ENCODE measurements at places on chromosomes 3 and 15.

- DNase-seq, result no peak
Observed at GRCh38 chr3:113897373-113897777, 50.4 kb upstream of the ZDHHC23 start.

- peak; percentile 53 for DNase-seq
Observed at GRCh38 chr15:97909291-97909891, 51.1 kb upstream of the ARRDC4 start.

DNA sequence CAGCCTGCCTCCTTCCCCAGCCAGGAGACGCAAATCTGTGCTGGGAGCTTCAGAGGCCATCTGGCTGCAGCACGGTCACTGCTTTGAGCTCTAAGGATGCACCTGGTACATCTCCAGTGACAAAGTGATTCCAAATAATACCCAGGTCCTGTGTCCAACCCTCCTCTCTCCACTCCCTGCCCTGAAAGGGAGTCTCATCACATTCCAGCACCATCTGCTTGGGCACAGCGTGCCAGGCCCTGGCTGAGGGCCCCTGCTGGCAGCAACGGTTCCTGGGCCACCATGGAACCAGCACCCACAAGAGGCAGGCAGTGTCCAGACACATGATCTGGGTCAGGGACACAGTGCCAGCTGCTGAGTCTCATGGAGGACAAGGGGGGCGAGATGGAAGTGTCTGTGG is 81.3 kb downstream of the MTHFS start:
- no peak for DNase-seq

GRCh38 chr15:34802803-34803750 is 7.7 kb upstream of the ACTC1 start:
- DNase-seq, result no peak

DNA sequence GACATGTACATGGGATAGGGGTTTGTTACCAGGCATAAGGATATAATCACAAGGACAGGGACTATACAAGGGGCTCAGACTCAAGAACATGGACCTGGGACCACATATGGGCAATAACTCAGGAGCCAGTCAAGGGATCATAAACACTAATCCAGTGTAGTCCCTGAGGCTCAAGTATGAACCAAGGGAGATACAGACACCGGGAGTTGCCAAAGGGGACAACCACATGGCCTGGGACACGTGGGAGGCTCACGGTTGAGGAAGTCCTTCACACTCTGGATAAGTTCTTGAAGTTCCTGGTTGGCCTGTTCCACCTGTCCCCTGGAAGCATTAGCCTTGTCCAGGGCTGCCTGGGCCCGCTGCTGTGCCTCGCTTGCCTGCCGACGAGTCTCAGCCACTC is 1.8 kb upstream of the USP19 start:
- DNase-seq, result no peak

DNA sequence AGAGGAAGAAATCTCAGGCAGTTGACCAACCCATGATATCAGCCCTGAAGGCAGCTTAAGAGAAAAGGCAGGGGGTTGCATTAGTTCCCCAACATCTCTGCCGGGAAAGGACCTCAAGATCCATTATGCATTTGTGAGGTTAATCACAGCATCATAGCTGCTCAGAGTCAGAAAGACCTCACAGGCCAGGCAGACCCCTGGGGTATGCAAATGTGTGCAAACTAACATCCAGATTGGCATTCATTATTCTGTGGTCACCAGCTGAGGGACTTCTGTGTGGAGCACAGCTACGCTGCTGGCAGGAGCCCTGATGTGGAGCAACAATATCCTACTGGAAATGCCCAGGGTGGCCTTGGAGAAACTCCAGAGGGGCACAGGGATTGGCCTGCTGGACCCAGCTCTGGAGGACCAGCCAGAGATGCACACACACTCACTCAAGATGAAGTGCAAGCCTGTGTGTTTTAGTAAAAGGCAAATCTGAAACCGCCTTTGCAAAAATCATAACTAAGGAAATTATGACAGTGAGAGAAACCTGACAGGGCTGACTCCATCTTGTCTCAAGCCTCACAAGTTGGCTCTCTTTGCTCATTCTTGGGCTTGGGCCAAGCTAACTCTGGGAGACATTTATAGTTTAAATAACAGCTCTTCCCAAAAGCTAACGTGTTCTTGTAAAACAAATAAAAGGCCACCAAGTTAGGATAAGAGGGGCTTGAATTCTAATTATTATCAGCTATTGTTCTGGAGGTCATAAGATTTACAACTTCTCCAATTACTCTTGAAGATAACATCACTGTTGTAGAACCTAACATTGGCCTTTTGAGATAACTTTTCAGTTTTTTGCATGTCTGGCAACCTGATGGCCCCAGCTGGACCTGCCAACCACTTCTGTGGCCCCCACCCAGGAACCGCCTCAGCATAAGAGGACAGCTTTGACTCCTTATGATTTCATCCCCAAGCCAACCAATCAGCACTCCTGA is 257.1 kb downstream of the UACA start:
- DNase-seq, result no peak

DNA sequence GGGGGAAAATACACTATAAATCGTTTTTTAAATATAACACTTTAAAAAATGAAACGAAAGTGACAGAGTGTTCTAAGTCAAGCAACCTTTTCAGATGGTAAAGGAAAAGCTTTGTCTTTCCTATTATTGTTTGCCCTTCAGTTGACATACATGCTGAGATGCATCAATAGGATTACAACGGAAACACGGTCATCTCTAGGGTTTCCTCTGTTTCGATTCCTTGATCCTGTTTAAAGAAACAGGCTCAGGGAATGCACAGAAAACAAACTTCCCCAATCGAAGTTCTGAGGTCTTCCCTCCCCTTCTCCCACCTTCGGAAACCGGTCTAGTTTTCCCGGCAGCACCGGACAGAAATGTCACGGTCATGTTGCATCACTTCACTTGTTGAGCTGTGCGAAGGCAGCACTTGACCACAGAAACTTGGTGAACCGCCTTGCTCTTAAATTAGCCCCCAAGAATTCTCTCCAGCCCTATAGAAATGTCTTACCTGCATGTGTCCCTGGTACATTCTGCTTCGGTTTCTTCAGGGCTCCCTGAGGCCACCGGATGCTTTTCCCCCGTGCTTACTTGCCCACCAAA is 556 bp downstream of the PEX5L start:
- no peak for DNase-seq

- no peak for DNase-seq
Observed at GRCh38 chr3:160098261-160098908, 109.8 kb downstream of the IL12A start.

DNA sequence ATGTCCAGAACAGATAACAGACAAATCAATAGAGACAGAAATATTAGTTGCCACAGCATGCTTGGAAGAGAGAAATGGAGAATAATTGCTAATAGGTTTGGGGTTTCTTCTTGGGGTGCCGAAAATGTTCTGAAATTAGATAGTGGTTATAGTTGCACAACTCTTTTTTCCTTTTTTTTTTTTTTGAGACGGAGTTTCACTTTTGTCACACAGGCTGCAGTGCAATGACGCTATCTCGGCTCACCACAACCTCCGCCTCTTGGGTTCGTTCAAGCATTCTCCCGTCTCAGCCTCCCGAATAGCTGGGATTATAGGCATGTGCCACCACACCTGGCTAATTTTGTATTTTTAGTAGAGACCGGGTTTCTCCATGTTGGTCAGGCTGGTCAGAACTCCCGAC is 163.3 kb downstream of the PLCH1 start:
- peak; percentile 0 for DNase-seq

DNA sequence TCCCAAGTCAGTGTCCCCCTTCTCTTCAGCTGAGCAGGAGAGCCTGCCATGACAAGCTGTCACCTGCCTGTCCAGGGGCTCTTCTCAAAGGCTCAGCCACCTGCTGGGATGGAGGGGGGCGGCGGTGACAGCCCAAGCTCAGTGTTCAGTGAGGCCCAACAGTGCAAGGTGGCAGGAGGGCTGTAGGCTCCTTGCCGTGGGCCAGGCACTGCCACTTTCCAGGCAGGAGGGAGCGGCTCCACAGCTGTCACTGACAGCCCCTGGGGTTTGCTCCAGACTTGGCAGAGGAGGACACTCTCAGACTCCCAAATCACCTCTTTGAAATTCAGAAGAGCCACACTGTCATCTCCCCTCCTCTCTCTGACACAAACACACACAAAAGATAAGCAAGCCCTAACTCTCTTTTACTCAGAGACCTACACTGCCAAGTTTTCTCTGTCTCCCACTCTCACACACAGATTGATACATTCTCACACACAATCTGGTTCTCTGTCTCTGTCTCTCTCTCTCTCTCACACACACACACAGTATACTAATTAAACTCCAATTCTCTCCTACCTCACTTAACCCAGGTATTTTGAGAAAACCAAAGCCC is 443.3 kb downstream of the EPHB1 start:
- DNase-seq, result no peak

DNA sequence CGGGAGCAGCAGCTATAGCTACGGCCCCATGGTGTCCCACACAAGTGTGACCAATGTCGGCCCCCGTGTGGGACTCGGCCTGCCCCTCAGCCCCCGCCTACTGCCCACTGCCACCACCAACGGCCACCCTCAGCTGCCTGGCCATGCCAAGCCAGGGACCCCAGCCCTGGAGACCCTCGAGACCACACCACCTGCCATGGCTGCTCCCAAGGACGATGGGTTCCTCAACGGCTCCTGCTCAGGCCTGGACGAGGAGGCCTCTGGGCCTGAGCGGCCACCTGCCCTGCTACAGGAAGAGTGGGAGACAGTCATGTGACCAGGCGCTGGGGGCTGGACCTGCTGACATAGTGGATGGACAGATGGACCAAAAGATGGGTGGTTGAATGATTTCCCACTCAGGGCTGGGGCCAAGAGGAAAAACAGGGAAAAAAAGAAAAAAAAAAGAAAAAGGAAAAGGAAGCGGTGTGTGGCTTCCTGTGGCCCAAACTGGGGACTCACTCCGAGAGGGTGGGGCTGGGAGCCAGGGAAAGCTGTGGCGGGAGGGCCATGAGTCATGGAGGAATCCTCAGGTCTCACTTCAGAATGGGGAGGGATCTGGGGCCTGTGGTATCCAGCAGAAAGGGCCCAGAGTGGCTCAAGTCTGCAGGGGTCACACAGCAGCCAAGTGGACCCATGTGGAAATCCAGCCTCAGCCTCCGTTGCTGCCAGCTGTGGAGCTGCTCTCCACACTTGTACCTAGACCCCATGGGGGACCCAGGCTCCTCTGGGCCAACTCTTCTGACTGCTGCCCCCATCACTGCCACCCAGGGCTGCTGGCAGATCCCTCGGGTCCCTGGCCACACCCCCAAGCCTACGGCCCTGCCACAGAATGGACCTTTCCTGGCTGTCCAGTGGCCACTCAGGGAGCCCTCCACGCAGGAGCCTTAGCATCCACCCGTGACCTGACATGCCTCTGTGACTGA is 26.1 kb downstream of the PTH1R start:
- DNase-seq, result no peak

DNA sequence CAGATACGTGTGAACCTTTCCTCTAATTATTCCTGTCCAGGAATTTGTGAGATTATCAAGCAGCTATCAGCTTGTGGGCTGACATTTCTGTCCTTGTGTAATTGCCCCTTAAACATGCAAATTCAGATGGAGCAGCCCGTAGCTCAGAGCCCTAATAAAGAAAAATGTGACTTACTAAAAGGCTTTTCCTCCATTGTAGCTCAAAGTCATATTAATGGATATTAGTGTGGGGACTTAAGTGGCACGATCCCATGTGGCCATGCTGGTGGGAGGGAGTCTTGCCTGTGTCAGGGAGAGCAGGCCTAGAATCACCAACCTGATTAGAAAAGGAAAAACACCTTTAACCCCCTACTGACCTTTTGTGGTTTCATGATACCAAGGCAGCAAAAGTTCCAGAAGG is 399.2 kb downstream of the LRTM1 start:
- DNase-seq, result no peak

DNA sequence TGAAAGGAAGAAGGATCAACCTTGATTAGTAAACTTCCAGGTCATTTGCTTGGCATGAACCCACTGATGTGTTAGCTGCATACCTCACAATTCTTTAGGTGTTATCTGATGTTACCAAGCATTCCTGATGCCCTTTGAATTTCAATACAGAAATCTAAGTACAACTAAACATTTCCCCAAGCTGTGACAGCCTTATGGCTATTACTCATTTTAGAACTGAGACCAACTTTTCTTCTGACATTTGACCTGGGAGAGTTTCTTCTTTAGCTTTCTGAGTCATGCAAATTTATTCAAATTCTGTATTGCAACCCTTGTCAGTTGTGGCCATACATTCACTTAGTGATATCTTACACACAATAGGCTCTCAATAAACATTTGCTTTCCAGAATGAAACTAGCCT is 124.3 kb downstream of the TIGIT start:
- no peak for DNase-seq

DNA sequence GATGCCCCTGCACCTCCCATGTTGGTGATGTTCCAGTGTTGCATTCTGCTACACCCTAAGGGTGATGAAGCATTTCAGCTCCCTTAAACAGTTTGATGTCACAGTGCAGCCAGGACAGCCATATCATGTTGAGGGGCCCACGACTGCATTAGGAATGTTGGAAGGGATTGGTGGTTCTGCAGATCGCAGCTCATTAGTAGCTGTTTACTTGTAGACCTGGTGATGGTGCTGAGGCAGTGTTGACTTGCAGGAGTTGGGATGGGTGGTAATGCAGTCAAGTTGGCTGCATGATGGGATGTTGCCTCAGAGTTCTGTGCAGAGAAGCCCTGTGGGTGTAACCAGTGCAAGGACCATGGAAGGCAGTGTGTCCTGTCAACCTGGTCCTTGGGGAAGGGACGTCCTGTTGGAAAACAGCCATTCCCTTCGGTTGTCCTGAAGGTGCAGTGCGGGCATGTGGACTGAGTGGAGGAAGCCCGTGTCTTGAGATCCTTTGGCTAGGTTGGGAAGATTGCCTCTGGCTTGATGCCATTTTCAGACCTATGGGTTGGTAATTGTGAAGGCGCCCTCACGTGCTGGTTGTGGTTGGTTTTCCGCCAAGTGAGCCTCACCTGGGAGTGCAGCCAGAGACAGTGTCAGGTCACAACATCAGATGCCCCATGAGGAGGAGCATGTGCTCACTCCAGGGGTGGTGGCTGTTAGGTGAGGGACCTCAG is 100.7 kb downstream of the SNRPN start:
- DNase-seq, result no peak

GRCh38 chr3:128799653-128800052 is 73.7 kb downstream of the RAB7A start:
- no peak for DNase-seq

GRCh38 chr3:12875857-12876836 is 34.8 kb upstream of the RPL32 start:
- no peak for DNase-seq

GRCh38 chr3:61960976-61961375 is 399.6 kb downstream of the PTPRG start:
- no peak for DNase-seq

Data from T-cell (primary cell).